ENCODE measurements at places on chromosomes 16 and 17.

DNA sequence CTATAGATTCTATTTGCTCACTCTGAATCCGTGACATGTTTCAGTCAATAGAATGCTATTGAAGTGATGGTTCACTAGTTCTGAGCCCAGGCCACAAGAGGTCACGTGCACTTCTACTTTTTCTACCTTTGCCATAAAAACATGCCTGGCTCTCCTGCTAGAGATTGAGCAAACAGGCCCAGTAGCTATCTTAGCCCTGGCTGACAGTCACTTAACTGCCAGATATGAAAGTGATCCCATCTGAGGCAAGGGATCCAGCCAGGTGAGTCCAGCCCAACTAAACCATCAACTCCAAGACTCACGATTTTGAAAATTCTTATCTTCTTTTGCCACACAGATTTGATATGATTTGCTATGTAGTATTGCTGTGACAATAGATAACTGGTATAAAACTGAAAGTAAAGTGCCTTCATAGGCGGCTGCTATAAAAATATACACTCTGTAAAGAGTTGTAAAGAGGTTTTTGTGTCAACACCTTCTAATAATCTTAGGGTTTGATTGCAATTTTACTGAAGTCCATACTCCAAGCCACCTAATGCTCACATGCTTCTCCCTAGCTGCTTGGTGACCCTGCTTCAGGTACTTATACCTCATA, 937.7 kb upstream of the SOX9 start:
- DNase-seq = no peak

DNA sequence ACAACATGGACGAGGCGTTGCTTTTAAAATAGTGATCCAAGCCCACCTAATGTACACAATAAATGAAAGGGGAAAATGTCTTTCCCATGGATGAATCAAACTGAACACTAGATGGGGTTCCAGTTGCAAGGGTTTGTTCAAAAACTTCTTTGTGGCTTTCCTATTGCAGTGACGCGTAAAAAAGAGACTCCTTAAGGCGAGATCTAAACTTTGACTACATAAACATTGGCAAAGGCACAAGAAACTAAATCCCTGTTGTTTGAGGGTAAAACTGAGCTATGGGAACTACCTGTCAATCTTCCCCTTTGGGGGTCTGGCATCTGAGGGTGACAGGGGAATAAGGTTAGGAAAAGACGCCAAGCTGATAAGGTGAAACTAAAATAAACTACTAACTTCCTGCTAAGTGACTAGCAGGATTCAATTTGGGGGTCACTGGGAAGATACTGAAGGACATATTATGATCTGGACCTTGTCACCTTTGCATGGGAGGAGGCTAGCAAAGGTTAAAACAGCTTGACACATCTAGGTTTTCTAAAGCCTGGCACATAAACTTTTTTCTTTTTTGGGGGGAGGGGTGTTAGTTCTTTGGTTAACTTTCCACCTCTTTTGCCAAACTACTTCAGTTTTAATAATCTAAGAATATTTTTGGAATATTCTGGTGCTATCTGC, 4.7 kb downstream of the SALL1 start:
- DNase-seq = no peak

DNA sequence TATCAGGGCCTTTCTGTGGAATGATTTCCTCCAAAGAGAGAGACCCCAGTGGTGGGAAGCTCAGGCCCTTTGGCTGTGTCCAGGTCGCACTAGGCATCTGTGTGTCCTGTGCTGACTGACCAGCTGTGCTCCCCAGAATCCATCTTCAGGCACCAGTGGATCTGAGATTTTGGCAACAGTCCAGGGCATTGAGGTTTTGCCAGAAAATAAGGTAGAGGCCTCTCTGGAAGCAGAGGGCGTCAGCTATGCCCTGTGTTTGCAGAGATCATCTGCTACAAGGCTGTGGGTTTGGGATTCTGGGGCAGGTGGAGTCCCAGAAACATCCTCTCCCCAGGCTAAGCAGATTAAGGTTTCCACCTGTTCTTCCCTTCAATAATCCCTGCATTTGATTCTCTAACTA, 57.5 kb upstream of the TOB1 start:
- no peak for DNase-seq

DNA sequence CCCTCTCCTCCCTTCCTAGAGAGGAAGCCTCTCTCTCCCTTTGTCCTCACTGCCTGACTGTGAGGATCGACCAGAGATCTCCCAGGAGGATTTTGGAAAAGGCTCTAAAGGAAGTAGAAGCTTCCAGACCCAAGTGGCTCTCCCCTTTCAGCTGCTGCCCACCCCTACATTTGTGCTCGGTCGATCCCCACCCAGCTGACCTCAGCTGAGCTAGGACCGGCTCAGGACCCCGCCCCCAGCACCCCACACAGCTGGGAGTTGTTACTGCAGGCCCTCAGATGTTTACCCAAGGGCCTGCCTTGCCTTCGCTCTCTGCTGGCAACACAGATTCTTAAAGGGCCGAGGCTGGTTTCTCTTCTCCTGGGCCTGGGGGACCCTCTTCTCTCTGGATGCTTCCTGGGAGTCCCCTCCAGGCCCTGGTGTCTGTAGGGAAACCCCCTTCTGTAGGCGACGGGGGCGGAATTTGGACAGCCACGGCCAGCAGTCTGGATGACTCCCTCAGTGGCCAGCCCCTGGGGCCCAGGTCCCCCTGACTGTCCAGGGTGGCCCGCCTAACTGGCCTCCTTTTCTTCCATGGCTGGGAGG, 26.9 kb upstream of the TIMP2 start:
- DNase-seq = no peak

DNA sequence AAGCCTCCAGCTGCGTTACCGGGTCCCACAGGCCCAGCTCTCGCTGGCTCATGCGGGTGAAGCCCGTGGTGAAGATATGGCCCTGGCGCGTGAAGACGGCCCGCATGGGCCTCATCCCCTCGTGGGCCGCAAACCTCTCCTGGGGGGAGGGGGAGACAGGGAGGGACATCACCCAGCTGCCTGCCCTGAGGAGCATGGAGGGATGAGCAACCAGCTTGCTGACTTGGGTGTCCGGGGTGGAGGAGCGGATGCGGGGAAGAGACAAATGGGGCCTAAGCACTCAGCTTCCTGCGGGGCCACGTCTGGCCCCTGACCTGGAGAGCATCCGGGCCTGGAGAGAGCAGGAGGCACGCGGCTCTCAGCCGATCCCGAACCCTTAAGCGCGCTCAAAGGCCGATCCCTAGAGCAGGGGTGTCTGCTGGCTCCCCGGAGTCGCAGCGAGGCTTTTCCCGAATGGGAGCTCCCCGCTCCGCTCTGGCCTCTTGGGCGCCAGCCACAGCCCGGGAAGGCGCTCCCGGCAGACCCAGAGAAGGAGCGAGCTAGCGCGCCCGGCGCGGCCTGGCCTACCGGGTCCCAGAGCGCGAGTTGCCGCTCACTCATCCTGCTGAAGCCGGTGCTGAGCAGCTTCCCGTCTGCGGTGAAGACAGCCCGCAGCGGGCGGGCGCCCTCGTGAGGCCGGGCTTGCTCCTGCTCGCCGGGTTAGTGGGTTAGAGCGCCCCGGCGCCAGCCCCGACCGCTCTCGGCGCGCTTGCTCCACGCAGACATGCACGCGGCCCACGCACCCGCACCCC, 5.0 kb downstream of the CORO6 start:
- DNase-seq = peak; percentile 78

DNA sequence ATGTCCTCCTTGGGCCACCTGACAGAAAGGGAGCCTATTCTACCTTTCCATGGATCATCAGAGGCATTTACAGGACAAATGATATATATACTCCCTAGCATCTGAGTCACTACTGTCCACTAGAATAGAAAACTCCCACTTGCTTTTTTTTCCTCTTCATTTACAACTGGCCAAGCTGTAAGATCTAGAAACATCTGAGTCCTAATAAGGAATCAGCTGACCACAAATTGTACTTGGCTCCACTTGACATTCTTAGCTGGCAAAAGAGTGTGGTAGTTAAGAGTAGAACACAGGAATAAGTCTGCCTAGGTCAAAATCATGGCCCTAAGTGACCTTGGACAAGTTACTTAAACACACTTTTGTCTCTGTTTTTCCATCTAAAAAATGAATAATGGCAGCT, 5.2 kb downstream of the RUSF1 start:
- DNase-seq = no peak

DNA sequence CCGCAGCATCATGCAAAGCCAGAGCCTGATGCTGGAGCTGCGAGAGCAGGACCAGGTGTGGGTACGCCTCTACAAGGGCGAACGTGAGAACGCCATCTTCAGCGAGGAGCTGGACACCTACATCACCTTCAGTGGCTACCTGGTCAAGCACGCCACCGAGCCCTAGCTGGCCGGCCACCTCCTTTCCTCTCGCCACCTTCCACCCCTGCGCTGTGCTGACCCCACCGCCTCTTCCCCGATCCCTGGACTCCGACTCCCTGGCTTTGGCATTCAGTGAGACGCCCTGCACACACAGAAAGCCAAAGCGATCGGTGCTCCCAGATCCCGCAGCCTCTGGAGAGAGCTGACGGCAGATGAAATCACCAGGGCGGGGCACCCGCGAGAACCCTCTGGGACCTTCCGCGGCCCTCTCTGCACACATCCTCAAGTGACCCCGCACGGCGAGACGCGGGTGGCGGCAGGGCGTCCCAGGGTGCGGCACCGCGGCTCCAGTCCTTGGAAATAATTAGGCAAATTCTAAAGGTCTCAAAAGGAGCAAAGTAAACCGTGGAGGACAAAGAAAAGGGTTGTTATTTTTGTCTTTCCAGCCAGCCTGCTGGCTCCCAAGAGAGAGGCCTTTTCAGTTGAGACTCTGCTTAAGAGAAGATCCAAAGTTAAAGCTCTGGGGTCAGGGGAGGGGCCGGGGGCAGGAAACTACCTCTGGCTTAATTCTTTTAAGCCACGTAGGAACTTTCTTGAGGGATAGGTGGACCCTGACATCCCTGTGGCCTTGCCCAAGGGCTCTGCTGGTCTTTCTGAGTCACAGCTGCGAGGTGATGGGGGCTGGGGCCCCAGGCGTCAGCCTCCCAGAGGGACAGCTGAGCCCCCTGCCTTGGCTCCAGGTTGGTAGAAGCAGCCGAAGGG, 24.2 kb downstream of the C1QTNF1 start:
- DNase-seq = no peak

DNA sequence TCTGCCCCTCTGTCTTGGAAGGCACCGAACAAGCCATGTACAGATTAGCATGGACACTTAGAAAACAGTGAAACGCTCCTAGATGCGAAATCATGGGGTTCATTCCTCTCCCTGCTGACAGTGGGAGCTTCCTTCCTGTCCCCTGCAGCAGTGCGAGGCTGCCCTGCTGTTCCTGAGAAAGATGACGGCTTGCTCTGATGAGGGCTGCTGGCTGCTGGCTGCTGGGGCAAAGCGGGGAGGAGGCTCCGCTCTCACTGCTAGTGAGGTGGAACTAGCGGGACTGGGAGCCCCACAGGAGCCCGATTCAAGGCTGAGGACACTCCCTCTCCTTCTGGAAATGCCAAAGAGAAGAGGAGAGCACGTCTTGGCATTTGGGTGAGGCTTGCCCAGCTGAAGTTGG, 25.9 kb upstream of the CACNG4 start:
- DNase-seq = no peak

DNA sequence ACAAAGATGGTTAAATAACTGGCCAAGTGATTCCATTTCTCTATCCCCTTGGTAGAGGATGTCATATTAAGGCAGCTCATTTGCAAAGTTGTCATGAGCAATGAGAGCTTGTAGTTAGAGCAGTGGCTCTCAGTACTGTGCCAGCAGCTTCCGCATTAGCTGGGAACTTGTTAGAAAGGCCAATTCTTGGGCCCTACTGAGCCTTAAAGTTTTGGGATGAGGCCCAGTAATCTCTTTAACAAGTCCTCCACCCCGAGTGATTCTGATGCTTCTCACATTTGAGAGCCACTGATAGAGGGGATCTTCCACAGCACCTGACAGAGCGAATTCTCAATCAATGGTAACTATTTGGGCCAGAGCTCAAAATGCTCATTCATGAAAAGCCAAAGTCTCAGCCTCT, 20.2 kb upstream of the CCL1 start:
- no peak for DNase-seq

GRCh38 chr16:66443269-66443652, 16.2 kb downstream of the BEAN1 start:
- no peak for DNase-seq

DNA sequence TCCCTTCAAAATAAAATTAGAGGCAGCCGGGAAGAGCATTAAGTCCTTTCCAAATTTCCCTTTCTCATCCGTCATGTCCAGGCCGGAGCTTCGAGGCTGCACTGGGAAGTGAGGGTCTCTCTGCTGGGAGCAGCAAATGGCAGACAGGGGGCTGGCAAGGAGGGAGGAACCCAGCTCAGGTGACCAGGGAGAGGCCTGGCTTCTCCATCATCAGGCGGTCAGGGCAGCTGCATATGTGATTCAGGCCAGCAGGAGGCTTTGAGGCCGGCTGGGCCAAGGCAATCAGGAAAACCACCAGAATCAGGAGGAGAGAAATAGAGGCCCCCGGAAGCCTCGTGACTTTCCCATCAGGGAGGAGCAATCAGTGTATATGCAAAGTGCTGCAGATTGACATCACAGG, 85.0 kb upstream of the RPL38 start:
- no peak for DNase-seq

DNA sequence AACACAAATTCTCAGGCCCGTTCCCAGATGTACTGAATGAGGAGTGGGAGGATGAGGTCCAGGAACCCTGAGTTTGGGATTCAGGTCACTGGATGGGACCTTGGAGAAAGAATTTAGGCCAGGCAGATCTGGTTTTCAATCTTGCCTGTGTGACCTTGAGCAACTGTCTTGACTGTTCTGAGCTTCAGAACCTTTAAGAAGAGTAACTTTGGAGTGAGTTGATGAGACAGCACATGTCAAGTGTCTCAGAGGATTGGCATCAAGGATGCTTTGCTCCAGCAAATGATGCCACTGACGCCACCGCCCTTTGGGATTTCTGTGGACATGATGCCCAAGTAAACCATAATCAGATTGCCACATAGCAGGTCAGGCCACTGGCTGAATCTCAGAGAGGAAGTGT, 56.2 kb upstream of the DNAJA2 start:
- no peak for DNase-seq

Measured in activated CD8-positive, alpha-beta memory T cell treated with anti-CD3 and anti-CD28 coated beads for 1 hour (primary cell).